Astrocyte (in vitro differentiated cells and primary cell): ENCODE measurements at places on chromosomes 5 and 9.

GRCh38 chr9:10387282-10387681, 225.5 kb downstream of the PTPRD start:
- DNase-seq: no peak

DNA sequence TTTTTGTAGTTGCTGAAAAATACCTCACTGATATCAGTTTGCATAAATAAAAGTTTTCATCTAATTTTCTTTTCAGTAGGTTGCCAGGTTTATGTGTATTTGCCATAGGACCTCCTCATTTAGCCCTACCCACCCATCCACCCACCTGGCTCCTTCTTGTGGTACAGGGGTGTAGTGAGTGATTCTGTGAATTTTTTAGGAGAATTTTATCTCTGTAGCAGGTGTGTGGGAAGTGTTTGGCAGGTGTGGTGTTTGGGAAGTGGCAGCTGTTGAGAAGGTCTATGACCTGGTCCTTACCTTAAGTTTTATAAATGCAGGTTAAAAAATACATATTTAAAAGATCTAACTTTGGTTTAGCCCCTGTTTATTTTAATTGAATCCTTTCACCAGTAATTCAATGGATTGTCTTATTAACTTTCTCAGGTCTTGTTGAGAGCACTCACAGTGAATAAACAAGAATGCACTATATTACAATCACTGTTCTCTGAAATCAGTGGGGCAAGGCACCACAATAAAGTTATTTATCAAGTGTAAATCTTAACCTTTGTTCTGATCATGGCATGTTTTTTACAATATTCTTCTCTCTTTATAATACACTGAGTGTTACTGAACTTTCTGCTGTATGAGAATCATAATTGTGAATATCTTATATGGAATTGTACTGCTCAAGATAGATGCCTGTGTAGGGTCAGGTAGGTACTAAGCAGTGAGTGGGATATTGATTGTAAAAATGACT, 189.1 kb downstream of the WDR70 start:
- no peak for DNase-seq

- DNase-seq: no peak
These were observed 59.4 kb upstream of the TNFSF8 start for GRCh38 chr9:114989600-114990410.

DNA sequence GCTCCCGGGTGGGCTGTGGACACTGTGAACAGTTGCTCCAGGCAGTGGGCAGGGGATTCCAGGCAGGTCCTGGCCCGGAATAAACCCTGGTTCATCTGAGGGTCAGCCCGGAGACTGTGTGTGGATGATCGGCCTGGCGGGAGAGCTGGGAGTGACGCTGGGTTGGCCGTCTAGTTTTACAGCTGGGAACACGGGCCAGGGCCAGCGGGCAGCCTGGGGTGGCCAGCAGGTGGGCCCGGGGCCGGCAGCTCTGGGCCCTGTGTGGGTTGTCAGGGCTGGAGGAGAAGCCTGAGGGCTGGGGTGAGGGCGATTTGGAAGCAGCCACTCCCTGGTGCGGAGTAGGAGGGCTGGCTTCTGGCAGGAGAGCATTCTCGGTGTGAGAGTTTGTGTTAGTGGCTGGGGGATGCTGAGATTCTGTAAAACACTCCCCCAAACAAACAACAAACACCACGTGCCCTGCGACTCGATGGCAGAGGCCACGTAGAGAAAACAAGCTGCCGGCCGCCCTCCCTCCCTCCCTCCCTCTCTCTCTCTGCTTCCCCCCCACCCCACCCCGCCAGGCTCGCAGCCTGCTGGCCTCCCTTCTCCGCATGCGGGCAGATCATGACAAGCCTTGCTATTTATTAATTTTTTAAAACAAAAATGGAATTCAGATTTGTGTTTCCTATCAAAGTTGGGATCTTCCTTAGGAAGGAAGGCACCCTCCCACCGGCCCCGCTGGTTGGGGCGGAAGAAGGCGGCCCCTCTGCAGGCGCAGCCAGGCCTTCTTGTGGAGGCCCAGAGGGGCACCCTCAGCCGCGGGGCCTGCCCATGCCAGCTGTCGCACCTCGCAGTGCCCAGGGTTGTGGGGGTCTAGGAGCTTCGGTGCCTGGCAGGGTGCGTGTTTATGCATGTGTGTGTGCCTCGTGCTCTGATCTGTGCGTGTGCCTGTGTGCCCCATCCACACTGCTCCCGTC, 49.5 kb downstream of the RXRA start:
- DNase-seq: peak; percentile 43

DNA sequence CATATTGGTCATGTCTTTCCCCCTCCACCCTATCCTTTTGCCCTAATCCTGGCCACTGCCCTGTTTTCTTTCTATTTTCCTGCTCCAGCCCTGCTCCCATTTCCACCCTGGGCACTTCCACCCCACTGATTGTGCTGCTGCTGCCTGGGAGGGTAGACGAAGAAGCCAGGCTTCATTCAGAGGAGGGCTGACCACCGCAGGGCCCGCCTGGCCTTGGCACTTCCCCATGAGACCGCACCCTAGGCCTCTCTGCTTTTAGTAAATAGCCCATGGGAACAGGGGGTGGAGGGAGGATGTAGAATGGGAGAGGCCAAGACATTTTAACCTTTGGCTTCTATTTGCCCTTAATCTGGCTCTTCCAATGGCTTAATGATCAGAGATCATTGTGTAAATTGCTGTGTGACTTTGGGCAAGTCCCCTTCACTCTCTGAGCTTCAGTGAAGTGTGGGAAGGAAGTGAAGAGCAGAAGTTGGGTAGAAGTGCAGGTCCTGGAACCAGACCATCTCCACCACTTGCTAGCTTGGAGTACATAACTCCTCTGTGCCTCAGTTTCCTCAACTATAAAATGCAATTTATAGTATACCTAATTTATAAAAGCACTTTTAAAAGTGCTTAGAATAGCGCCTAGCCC, 13.6 kb upstream of the GPX3 start:
- no peak for DNase-seq

- no peak for DNase-seq
These were observed 46.5 kb downstream of the EPB41L4A start for GRCh38 chr5:112372543-112372942.

- DNase-seq: no peak
These were observed 115.4 kb downstream of the DENND1A start for GRCh38 chr9:123814496-123814895.

GRCh38 chr9:111937781-111938426, 41.3 kb downstream of the UGCG start:
- peak; percentile 85 for DNase-seq

DNA sequence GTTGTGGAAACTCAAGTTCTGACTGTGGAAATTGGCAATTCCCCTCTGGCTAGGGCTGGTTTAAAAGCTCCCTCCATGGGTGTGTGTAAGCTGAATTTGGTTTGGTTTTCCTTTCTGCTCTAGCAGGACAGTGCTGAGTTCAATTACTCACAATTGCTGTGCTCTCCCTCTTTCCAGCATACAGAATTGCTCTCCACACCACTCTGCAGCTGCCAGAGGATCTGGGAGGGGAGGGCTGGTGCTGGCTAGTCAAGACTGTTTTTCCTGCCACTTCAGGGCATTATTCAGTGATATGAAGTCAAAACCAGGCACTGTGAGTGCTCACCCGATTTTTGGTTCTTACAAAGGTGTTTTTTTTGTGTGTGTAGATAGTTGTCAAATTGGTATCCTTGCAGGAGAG, 336.9 kb upstream of the SLC24A2 start:
- no peak for DNase-seq

DNA sequence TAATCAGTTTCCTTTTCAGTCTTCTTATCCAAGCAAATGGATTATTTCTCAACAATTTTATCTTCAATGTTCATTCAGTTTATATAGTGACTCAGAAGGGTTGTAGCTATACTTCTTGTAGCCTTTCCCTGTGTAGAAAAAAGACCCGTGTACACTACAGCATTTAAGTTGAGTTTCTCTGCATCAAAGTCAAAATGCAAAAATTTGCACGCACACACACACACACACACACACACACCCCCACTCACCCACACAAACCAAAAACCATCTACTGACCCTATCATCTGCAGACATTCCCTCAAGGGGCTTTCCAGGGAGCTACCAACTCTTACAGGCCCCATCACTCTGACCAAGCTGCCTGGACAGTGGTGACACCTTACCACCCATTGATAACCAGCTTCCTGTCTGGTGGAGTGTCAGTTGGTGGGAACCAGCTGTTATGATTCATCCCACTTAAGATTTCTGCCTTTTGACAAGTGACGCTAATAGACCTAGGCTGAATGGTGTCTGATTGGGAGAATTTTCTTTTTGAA, 12.2 kb upstream of the ELL2 start:
- DNase-seq: peak; percentile 92

DNA sequence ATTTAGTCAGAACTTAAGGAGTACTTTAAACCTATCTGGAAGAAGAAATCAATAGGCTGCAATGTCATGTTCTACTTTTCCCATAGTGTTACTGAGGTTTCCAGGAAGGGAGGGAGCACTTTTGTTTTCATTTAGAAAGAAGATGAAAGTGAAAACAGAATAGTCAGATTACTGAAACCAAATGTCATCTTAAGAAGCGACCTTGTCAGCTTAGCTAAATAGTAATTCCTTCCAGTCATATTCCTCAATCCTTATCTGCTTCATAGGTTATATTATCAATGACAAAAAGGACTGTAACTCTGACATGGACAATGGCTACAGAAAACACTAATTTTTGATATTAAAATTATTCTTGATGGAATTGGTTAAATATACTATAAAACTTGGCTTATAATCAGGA, 27.7 kb downstream of the SAR1B start:
- DNase-seq: no peak

DNA sequence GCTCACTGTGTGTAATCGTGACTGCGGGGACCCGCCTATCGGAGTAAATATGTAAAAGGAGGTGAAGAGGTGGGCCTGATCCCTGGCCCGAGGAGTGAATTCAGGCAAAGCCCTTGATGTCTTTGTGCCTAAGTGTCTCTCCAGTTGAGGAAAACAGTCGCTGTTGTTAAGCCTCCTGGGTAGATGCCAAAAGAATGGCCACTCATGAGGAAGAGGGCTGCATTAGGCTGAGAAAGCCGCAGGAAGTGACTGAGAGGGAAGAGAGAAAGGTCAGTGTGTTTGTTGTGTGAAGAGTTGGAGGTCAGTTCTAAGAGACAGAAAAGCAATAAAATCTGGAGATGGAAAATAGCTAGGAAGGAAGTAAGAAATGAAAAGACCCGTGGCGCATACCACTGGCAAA, 35.8 kb upstream of the PIP5K1B start:
- DNase-seq: no peak

DNA sequence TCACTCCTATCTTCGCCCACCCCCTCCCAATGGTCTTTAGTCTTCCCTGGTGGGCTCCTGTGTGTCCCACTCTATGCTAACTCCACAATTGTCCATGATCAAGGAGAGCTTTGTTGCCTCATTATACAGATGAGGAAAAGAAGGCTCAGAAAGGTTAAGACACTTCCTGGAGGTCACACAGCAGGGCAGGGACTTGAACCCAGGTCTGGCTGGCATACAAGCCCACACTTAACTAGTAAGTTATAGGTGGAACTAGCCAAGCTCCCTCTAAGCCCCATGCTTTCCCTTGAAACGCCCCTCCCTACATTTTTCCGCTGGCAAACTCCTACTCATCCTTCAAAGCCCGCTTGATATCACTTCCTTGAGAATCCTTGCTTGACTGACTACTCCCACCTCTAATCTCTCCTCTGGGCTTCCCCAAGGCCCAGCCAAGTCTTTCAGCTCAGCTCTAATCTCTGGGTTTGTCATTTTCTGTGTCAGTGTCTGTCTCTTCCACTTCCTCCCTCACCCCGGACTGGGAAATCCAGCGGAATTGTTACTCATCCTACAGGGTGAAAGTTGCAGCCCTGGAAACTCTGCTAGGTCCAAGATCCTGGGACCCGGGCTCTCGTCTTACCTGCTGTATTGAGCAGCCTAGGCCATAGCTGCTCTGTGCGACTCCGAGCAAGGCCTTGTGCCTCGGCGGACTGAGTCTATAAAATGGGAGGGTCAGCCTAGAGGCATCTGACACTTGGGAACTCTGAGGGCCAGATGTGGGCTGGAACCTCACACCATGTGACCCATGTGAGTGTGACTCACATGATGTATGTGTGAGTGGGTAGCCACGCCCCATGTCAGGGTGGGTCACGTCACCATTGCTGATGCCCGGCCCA, 144.5 kb downstream of the GAPVD1 start:
- no peak for DNase-seq

DNA sequence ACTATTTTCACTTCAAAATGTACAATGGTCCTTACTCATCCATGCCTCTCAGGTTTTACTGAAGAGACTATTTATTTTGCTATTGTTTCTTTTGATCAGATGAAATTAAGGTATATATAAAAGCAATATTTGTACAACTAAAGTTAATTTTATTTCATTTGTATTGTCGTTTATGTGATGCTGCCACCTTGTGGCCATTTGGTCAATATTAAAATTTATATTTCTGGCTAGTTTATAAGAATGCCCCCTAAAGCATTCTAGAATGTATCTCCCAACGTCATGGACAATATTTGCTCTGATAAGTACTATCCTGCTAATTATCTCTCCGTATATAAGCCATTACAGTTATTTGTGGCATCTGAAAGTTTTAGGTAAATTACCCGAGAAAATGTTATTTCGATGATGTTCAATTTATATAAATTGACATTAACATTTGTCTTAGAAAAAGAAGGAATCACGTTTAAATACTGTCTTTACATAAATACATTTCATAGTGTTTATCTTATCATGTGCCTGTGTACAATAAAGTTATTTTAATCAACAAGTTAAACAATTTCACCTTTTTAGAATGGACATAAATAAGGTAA, 680.0 kb downstream of the TAF11L14 start:
- DNase-seq: peak; percentile 5

- DNase-seq: peak; percentile 51
These were observed 849 bp downstream of the RORB start for GRCh38 chr9:74497748-74498620.

- DNase-seq: no peak
These were observed 53.0 kb downstream of the SLC1A3 start for GRCh38 chr5:36659411-36659810.

DNA sequence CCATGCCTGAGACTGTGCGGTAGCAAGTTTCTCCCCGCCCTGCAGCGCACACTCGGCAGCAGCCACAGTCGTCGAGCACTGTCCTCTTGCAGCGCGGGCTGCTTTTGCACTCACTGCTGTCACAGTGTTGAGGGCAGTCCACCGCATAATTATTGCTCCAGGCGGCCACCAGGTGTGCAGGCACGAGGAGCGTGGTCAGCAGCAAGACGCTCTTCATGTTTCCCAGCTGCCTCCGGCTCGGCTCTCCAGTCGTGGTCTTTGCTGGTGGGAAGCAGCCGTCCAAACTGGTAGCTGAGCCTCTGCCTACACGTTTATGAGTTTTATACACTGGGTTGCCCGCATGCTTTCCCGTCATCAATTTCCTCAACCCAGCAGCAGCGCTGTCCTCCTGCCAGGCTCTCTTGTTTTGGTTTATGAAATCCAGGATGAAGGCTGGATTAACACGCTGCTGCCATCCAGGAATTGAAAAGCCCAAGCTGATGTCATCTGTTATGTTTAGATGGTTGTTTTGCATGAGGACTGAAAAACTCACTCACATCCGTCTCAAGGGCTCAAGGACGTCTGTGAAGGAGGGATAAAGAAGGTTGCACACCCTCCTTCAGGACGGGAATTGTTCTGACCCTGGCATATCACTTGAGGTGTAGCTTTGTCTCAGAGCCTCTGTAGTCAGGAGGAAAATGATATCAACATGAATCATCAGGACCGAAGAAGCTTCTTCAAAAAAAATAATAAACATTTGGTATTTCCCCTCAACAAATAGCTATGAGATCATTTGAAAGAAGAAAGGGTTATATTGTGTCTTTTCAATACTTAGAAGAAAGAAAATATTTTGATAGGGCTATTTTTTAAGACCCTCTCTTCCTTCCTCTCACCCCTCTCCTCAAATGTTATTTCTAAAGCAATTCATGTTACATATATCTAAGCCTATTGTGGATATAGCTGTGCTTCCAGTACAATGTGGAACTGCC, at the start of gene ESM1:
TSS of gene ESM1 (minus strand) at position 293 of the 968 bp plus-strand sequence. CDS start at position 217, 76 bp downstream.
- peak; percentile 72 for DNase-seq

- DNase-seq: no peak
These were observed 22.8 kb downstream of the HNRNPK start for GRCh38 chr9:83957248-83957513.
